ENCODE measurements at places on chromosomes 6 and 20.
A peak's percentile ranks its signal among the peaks of the same experiment; 100 is the strongest.

DNA sequence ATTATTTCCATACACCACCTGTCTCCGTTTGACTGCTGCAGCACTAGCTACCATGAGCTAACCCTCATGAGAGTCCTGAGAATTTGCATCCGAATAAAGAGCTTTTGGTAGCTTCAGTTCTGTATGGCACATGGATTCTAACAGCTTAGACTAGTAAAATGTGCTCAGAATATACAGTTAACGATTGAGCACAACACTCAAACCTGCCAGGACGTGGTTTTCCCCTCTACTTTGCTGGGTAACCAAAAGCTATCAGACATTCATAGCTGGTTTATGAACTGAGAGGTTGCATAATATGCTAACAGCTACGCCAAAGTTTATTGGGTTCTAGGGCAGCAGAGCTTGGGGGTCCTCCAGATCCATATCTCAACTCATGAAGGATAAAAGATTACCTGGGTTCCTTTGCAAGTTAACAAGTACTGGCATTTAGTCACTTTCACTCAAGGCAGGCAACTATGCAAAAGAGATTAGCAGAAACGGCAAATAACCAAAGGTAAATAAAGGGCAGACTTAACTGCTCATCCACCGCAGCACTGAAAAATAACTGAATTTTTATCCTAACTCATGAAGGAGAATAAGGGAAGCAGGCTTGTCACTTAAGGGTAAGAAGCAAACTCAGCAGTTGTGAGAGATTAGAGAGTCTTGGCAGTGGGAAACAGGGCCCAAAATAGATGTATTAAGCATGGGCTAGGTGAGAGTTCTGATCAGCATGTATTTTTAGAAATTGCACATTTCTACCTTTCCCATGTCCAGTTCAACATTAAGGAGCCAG lies 29.4 kb downstream of the NUDT3 start:
- DNase-seq, result no peak

DNA sequence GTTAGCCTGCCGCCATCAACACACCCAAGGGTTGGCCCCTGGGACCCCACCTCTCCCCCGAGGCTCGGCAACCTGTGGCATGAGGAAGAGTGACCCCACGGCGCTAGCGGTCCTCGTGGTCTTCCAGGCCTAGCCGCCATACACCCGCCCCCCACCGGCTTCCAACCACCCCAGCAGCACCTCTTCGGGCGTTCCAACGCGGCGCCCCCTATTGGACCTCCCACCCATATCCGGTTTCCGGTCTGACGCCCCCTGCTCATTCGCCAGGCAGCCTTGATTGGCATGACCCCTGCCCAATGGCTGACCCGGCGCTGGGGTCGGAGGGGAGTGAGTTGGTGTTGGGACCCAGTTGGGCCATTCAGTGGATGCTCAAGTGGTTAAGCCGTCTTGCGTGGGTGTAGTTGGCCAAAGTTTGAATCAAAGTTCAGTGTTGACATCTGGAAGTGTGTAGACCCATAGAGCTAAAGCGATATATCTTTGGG lies at the start of gene GNAS-AS1:
GNAS-AS1 (minus strand) TSS at position 210 of the 482 bp plus-strand sequence.
- peak; percentile 76 for DNase-seq

GRCh38 chr6:26537160-26537845 lies 863 bp upstream of the HMGN4 start:
- DNase-seq, result peak; percentile 72

DNA sequence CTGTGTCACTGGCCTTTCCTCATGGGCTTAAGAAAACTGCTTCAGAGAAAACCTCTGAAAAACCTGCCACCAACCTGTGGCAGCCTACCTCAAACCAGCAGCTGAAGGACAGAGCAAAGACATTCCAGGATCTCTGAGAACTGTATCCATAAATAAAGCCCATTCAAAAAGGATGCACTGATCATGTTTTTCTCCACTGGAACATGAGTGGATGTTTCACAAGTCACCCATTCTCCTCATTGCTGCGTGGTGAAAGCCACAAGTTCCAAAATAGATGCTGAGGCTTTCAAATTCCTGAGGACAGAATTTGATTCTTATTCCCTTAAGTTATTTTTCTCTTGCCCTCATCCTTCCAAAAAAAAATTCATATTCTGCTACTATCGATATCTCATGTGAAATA lies 280.6 kb downstream of the KHDC1L start:
- no peak for DNase-seq

DNA sequence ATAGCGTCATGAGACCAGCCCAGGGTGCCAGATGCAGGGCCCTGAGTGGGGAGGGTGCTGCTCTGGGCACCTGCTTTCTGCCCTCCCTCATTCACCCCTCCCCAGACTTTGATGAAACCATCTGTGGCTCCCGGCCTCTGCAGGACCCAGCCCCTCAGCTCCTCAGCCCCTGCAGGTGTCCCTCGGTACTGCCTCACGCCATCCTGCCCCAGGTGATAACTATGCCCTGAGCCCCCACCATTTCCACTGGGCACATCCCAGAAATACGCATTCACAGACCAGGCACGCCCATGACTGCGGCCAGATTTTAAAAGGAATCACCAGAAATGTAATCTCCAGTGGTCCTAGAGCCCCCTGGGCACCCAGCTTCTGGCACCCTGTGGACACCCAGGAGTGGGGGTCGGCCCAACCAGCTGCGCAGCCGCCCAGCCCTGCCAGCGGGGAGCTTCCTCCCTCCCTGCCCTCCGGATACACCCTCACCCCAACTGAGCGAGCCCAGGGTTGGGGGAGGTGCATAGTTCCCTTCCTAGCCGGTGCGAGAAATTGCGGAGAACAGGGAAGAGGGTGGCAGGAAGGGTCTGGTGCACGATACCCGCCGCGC lies 615 bp upstream of the NTSR1 start:
- no peak for DNase-seq

GRCh38 chr20:6347916-6348315 lies 225.1 kb upstream of the FERMT1 start:
- no peak for DNase-seq

GRCh38 chr20:53896041-53896440 lies 174.4 kb downstream of the BCAS1 start:
- no peak for DNase-seq

- DNase-seq, result no peak
Measured at GRCh38 chr6:147660334-147661311, 152.1 kb downstream of the SAMD5 start.

GRCh38 chr6:16625291-16626265 lies 135.7 kb downstream of the ATXN1 start:
- DNase-seq, result no peak

- no peak for DNase-seq
Measured at GRCh38 chr20:3082955-3083952, 1.3 kb downstream of the AVP start.

GRCh38 chr20:50142812-50143211 lies 10.7 kb downstream of the PEDS1 start:
- DNase-seq, result no peak

GRCh38 chr6:129978148-129978916 lies 40.0 kb upstream of the L3MBTL3 start:
- DNase-seq, result no peak

DNA sequence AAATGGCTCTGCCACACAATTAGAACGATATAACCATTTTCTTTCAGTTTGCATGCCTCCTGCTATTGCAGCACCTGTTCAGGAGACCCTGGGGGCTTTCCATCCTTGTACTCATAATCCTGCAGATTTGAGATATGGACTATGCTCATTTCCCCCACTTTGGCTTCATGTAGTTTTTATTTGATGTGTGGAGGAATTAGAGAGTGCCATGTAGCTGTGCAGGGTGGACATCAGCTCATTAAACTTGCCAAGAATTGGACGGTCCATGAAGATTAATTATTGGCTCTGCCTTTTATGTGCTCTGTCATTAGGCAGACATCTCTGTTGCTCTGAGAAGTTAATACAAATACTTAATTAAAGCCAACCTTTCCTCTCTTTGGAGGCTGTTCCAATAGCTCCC lies 66.2 kb upstream of the CD83 start:
- DNase-seq, result no peak

DNA sequence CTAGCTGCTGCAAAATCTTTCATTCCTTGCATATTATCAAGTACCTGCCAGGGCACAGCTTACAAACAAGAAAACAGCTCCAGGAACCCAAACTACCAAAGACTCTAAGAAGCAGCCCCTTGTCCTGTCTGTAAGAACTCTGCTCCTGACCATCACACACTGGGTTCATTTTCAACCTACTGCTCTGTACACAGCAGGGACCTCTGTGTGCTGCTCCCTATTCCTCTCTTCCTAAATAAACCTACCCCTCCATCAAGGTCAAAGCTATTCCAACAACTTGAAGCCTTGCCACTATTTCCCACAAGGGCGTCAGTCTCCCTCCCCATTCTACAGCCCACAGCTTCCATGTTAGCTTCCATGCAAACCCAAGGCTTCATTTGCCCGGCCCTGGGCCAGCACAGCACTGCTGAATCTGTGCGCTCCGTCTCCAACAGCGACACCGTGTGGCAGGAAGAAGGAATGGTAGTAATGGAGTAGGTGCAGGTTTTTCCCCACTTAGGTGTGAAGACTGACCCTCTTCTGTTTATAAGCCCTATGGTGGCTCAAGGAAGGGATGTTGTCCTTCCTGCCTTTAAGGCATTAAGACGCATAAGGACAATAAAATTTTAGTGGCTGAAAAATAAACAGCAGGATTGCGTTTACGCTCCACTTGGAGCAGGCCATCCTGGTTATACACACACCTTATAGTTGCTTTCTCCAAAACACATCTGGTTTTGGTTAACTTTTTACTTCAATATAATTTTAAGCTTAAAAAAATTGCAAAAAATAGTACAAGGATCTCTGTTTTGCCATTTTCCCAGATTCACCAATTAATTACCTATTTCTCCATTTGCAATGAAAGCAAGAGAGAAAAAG lies 115.2 kb upstream of the NXT1 start:
- no peak for DNase-seq

DNA sequence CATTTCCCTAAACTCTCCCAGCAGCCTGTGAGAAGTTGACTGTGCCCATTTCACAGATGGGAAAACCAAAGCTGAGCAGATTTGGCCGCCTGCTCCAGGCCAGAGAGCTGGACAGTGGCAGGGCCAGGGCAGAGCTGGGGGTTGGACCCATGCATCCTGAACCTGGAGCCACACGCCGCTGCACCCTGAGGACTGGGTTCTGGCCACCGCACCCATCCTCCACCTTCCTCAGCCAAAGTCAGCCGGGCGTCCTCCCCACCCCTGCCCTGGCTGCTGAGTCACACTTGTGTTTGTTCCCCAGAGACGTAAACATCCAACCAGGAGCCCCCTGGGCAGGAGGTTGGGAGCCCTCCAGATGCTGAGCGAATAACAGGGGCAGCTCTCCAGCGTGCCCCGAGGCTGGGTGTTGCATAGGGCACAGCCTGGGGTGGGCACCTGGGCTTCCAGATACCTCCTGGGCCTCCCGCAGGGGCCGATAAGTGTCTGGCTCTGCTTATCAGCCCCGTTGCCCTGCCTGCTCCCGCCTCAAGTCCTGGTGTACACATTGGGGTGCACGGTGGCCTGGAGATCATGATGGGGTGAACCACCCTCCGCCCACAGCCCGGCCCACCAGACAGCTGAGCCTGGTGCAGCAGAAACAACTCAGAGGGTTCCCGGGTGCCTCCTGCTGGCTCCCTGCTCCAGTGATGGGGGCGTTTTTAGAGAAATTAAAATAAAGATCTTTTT lies 23.8 kb downstream of the RBM38 start:
- DNase-seq, result no peak

- peak; percentile 2 for DNase-seq
Measured at GRCh38 chr6:72522735-72523141, 99.1 kb upstream of the KCNQ5 start.

DNA sequence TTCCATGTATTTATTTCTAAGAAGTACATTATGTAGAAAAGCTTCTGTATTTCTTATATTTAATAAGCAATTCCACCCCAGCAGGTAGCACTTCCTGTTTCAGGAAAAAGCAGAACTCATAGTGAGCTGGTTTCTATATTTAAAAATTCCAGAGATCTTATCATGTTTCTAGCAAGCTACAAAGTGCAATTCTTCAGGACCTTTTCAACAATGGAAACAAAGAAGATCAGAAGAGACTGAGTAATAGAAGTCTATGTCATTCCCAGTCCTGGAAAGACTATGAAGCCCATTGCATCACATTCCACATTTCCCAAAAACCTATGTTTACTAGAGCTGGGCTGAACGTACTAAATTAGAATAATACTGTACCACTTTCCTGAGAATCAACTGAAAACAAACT lies 302.6 kb upstream of the NRSN1 start:
- DNase-seq, result no peak

DNA sequence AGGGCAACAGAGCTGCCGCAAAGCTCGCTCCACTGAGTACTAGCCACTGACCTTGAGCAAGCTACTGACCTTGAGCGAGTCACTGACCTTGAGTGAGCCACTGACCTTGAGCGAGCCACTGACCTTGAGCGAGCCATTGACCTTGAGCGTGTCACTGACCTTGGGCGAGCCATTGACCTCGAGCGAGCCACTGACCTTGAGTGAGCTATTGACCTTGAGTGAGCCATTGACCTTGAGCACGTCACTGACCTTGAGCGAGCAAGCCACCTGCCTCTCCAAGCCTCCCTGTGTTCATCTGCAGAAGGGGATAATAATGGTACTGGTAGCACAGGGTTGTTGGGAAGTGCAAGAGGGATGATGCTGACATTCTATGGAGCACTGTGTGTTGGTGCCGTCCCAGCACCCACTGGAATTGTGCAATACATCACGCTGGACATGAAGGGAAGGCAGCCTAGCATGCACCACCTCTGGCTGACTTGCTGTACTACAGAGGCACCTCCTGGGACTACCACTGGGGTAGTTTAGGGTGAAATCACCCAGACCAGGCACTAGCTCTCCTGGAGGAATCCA lies 60.2 kb downstream of the CTCFL start:
- DNase-seq, result no peak

- no peak for DNase-seq
Measured at GRCh38 chr20:58099956-58100730, 128.3 kb downstream of the ANKRD60 start.

DNA sequence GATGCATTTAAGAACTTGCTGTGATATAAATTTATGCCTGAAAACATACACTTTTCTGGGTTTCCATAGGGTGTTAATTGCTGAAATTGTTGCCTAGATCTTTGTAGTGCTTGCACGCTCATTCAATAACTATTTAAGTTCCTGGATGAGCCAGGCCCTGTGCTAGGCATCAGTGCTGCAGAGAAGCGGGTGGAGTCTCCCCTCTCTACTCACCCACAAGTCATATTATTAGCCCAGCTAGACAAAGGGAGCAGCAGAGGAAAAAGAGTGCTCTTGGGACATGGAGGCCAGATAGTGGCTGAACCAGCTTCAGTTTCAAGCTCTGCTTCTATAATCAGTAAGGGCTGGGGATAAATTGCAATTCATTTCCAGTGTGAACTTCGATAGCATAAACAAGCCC lies 329.1 kb downstream of the TFAP2B start:
- no peak for DNase-seq

- no peak for DNase-seq
Measured at GRCh38 chr6:156809034-156809433, 31.9 kb downstream of the ARID1B start.

- no peak for DNase-seq
Measured at GRCh38 chr6:41302638-41303037, 16.2 kb upstream of the TREM1 start.

- no peak for DNase-seq
Measured at GRCh38 chr6:38452816-38453660, 186.7 kb downstream of the BTBD9 start.

GRCh38 chr6:90708206-90708737 lies 121.4 kb upstream of the MAP3K7 start:
- no peak for DNase-seq
